WERI-Rb-1 (cell line): ENCODE measurements at places on chromosomes 7 and 10.

- DNase-seq: no peak
Observed at GRCh38 chr10:65083222-65083621, 1562.0 kb downstream of the REEP3 start.

DNA sequence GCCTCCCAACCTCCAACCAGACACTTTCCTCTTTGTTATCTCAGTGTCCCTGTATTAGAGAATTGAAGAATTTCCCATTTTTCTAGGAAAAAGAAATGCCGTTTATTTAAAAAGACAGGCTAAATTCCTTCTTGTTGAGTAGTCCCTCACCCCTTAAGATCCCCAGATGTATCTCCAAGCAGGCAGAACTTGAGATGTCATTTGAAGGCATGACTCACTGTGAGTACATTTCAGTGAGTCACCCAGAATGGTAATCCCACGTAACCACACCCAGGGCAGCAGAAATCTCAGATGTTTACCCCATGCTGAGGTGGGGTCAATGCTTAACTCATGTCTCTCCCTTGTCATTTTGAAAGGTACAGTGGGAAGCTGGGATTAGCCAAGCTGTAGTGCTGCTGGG, 4.4 kb downstream of the ZNF655 start:
- no peak for DNase-seq

GRCh38 chr7:68121056-68121455, 1124.4 kb downstream of the TYW1 start:
- no peak for DNase-seq

DNA sequence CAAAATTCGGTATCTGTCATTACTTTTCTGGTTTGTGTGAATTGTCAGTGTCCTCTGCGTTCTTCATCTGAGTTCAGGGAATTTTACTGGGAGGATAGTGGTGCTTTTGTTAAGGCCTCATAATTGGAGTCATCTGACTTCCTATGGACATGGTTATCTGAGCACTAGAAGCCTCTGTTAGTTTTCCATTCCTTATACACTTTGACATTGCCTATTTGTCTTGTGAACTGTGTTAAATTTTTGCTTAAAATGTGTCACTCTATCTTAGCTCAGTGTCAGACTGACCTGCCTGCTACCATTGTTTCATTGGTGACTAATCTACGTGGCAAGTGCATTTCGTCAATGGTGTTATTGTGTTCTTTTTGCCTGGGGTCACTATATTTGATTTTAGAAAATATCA, 253.3 kb downstream of the SEMA3A start:
- DNase-seq: no peak

- DNase-seq: no peak
Observed at GRCh38 chr7:105790996-105791395, 85.4 kb downstream of the ATXN7L1 start.

DNA sequence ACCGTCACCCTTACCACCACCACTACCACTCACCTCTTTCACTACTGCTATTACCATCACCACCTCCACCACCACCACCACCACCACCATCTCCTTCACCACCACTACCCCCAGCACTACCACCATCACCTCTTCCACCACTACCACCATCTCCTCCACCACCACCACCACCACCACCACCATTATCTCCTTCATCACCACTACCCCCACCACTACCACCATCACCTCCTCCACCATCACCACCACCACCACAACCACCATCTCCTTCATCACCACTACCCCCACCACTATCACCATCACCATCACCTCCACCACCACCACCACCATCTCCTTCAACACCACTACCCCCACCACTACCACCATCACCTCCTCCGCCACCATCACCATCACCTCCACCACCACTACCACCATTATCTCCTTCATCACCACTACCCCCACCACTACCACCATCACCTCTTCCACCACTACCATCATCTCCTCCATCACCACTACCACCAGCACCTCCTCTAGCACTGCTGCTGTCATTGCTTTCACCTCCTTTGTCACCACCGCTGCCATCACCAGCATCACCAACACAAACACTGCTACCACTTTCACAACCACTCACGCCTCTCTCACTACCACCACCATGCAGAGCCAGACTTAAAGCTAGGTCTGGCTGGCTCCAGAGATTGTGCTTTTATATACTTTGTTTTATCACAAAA, 109.3 kb downstream of the ICA1 start:
- DNase-seq: no peak
